ENCODE measurements at places on chromosomes 6 and 20.

DNA sequence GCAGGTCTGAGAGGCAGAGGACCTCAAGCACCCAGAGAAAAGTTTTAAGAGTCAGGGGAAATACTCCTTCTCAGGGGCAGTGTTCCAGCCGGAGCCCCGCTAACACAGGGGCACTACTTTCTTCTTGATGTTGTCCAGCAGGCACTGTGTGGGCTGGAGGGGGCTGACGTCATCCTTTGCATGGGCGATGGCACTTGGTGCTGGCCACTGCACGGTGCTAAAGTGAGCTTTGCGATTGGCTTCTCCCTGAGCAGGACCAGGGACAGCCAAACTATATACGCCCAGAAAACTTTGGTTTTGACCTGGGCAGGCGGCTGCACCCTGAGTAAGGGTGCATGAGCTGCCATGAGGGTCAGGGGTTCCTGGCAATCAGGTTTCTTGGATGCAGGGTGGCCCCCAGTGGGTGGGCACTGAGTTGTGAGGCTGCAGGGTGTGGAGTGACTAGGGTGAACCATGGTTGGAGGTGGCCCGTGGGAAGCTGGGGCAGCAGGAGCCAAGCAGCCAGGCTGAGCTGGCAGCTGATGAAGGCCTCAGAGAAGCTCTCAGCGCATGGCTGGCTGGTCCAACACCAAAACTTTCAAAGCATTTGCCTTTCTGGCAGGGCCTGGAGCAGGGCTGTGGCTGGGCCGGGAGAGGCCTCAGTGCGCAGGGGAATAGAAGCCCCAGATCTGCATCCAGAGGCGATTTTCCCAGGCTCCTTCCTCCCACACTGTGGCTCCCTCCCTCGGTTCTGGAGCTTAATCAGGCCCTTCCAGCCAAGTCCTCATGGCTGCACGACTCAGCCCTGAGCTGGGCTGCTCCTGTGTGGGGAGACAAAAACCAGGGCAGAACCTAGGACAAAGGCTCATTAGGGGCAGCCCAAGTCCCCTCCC lies 18.3 kb downstream of the MRPS18A start:
- no peak for DNase-seq

DNA sequence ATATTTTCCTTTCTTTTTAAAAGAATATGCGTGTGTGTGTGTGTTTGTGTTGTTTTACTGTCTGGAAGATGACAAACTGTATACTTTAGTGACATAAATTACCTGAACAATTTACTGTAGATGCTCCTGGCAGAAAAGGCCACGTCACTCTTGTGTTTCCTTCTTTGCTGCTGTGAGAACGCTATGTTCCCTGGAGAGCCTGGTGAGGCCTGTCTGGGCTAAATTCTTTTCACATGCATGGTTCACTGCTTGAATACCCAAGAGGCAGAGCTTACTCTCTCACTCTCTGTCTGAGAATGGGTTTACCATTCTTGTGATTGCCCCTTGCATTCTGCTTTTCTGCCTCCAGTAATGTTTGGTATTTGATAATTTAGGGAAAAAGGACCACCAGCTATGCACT lies 64.3 kb downstream of the EDN1 start:
- no peak for DNase-seq

DNA sequence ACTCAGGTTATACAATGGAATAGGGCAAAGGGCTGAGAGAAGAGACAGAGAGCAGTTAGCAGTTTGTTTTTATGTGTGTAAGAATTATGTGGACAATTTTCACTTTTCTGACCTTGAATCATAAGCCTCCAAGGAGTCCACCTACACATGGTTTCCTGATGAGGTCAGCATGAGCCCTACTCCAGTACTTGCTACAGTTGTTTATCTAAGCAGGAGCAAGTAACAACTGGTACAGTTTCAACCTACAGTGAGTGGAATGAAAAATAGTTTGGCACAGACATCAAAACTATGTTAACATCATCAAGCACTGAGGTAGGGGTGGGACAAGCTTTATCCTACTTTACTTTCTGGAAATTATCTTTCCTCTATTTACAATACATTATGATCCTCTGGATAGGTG lies 426.7 kb upstream of the ID4 start:
- no peak for DNase-seq

DNA sequence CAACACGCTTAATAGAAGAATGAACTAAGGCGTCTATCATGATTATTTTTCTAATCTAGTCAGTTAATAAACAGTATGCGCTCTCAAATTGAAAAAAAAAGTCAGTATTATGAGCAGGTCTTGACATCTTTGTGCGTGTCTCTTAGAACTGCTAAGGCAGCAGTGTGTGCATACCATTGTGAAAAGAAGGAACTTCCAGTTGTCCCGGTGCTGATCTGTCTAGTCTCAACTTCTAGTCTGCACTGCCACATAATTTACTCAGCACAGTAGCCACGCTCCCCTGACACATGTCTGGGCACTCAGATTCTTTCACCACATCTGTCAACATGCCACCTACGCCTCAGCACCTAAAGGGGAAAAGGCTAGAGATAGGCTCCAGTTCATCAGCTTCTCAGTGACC lies 61.1 kb upstream of the SPDEF start:
- no peak for DNase-seq

GRCh38 chr6:137097057-137097456 lies 52.3 kb upstream of the IL20RA start:
- DNase-seq = no peak

- DNase-seq = no peak
These were observed 117.0 kb upstream of the UST start for GRCh38 chr6:148629592-148630465.

DNA sequence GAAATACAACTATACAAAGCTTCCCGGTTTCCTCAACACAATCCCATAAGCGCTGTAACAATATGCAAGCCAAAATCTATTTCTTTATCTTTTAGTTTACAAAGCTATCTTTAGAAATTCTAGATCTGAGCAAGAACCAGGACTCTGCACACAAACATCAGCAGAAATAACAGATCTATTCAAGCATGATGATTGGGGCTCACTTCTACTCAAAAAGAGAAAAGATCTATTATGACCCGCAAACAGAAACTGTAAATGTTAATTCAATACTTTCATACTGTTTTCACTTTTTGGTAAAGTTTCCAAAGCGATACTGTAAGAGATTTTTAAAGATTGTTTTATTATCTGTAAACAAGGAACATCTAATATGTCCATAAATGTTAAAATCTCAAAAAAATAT lies 86.6 kb downstream of the SESN1 start:
- no peak for DNase-seq

GRCh38 chr6:136173519-136174507 lies 76.3 kb downstream of the MTFR2 start:
- no peak for DNase-seq

DNA sequence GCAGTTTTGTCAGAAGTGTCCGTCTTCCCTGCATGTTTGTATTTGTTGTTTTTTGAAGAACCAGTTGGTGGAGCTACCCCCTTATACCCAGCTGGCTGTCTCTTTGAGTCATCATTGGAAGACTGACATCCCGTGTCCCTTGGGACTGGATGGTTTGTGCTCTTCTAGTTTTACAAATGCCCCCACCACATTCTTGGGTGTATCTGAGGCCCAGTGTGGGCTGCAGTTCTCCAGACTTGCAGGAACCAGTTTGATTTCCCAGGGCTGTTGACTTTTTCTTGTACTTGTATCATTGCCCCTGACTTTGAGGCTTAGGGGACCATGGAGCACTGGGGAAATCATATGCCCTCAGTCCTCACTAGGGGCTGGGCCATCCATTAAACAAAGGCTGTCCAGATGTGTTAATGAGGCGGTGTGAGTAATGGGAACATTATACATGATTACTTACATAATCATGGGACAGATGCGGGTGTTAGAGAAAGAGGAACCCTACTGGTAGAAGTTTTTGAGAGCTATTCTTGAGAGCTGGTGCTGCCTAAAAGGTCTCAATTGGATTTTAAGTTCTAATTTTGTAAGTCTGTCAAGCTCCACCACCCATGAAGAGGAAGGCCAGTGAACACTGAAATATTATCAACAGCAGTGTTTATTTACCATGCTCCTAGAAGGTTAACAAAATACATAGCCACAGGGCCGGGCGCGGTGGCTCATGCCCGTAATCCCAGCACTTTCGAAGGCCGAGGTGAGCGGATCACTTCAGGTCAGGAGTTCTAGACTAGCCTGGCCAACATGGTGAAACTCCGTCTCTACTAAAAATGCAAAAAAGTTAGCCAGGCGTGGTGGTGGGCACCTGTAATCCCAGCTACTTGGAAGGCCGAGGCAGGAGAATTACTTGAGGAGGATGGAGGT lies 8.5 kb downstream of the JARID2 start:
- DNase-seq = no peak

- no peak for DNase-seq
These were observed 142.2 kb downstream of the MOXD1 start for GRCh38 chr6:132259070-132259469.

GRCh38 chr20:43799150-43799711 lies 72.4 kb upstream of the GTSF1L start:
- no peak for DNase-seq

DNA sequence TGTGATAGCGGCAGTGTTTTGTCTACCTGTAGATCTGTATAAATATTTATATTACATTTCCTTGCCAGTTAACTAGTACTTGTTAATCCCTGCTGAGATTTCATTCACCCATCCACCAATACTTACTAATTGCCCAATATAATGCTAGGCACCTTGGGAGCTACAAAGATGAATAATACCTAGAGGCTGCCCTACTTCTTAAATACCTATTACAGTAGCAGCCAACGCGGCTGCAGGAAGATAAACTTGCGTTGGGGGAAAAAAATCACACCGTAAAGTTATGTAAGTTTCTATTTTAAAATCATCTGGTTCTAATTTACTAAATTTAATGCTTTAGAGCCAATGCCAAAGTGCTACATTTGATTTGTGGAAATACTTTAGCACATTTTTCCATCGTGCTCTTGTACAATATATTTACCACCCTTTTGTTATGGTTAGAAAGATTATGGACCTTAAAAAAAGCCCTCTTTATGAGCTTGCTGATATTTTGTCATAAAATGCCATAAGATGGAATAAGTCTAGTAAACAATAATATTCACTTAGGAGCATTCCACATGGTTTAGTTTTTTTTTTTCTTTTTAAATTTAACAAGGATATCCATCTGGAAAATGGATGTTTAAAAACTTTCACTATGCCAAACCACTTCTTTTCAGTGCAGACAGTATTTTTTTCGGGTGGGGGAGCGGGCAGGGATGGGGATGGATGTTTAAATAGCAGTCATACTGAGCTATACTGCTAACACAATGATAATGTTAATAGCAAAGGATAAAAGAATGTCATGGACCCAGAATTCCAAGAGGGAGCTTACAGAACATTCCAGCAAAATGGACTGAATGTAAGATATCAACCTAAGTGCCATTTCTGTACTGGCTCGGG lies 13.2 kb upstream of the NEDD9 start:
- no peak for DNase-seq

DNA sequence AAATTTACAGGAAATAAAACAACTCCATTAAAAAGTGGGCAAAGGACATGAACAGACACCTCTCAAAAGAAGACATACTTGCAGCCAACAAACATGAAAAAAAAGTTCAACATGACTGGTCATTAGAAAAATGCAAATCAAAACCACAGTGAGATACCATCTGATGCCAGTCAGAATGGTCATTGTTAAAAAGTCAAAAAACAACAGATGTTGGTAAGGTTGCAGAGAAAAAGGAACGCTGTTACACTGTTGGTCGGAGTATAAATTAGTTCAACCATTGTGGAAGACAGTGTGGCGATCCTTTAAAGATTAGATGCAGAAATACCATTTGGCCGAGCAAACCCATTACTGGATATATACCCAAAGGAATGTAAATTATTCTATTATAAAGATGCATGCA lies 858.0 kb upstream of the FLRT3 start:
- no peak for DNase-seq

- DNase-seq = no peak
These were observed 6.1 kb downstream of the C20orf173 start for GRCh38 chr20:35523298-35523888.

- no peak for DNase-seq
These were observed 536.2 kb upstream of the NRSN1 start for GRCh38 chr6:23589811-23590210.

DNA sequence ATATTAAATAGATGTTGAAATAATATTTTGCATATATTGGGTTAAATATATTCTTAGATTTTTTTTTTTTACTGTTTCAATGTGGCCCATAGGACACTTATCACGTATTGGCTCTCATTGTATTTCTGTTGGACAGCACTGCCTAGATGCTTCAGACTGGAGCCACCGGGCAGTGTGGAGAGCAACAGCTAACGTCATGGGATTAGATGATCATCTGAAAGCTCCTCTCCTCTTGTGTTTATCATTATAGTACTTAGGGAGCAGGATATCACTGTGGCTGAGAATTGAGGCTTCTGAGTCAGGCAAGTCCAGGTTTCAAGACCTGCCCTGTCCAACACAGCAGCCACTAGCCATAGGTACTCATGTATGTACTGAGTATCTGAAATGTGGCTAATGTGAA lies 87.4 kb downstream of the ZHX3 start:
- no peak for DNase-seq

DNA sequence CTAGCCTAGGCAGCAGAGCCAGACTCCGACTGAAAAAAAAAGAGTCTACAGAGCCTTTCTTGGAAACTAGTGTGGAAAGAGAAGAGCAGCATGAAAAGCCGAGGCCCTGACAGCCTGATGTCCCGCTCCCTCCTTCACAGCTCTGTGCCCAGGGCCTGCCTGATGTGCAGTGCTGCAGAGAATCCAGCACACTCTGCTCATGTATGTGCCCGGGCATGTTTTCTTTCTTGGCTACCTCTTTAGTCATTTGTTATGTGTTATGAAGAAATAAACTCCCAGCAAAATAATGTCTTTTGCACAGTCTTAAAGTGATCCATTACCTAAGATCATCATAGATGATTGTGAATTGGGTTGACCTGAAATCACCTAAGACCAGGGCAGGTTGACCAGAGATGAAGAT lies 78.1 kb upstream of the EZR start:
- DNase-seq = no peak

DNA sequence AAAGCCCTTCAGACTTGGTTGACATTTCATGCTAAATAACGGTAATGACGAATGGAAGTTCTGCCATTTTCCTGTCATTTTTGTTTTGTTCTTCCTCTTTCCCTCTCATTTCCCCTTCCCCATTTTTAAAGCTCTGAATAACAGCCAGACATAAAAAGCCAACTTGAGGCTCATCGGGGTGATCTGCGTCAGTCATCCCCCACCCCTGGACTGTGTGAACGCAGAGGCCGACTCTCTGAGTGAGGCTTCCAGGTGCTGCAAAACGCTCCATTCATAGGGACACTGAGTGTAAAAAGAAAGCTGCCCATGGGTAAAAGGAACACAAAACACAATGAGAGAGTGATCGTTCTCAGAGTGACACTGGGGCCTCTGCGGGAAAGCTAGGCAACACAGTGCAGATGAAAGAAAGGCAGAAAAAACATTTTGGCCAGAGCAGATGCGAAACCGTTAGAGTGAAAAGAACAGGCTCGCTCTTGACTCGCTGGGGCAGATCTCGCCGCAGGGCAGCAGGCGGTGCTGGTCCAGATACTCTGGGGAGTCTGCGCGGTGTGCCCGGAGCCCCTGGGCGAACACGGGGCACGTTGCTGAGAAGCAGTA lies 684.8 kb downstream of the QKI start:
- DNase-seq = no peak
